Stimulated activated naive CD4-positive, alpha-beta T cell treated with Interleukin-2 at 50 U/mL for 16 hours (primary cell): ENCODE measurements at places on chromosomes 4 and X.

- DNase-seq, result no peak
Measured at GRCh38 chr4:169128902-169129301, 118.8 kb upstream of the CBR4 start.

DNA sequence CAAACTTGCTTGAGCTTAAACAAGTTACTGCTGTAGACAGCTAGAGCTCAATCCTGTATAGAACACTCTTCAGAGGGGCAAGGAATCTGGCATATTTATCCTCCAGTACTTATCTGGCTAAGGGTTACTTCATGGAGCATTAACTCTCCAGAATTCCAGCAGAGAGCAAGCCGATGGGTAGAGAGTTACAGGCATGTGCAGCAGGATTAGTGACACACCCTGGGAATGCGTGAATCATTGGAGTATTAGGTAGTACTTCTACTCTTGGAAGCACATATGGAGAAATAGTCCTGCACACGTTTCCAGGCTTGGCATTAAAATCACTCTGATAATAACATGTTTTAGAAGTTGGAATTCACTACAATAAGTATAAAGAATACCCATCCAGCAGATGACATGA, 35.4 kb downstream of the GRXCR1 start:
- DNase-seq, result no peak

DNA sequence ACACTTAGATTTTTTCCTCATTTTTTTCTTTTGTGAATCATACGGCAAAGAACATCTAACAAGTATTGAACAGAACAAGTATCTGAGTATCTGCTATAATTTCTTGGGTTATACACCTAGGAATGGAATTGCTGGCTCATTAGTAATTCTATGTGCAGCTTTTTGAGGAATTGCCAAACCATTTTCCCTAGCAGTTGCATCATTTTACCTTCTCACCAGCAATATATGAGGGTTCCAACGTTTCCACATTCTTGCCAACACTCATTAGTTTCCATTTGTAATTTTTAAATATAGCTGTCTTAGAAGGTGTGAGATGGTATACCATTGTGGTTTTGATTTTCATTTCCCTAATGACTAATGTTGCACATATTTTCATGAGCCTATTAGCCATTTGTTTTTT, 41.1 kb upstream of the DCAF8L1 start:
- no peak for DNase-seq

DNA sequence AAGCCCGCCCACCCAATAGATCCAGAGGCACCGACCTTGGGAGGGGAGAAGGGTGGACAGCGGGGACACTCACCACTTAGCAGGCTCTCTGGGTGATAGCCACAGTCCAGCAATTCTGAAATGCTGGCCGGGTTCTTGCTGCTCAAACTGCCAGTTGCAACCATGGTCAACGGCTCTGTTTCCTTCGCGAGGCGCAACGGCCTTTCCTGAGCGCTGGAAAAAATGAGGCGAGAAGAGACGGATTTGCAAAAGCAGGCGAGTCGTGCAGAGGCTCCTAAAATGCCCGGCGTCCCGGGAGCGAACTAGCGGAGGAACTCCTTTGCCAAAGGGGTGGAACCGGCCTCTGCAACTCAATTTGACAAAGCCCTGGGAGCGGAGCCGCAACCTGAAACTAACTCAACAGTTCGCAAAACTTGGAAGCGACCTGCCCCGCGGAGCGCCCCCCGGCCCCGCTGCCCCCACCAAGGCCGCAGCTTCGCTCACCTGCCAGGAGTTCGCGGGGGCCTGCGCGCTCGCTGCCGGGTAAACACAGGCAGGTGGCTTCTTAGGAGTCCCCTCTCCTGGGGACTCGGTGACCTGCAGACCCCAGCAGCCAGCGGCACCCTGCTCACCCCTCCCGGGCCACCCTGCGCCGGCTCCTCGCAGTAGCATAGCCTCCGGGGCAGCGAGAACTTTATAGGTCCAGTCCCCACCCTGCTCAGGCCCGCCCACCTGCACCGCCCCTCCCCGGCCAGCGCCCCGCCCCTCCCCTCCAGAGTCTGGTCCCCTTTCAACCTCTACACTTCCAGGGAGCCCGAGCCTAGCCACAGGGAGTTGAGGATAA, at the start of gene DDIT4L:
TSS of gene DDIT4L (minus strand) at position 649 of the 823 bp plus-strand sequence. CDS start at position 164, 485 bp downstream.
- no peak for DNase-seq

GRCh38 chr4:2408401-2408958, 10.0 kb downstream of the ZFYVE28 start:
- no peak for DNase-seq

GRCh38 chr4:175282407-175282806, 364.2 kb downstream of the ADAM29 start:
- no peak for DNase-seq

GRCh38 chr4:153450544-153450917, 15.6 kb upstream of the TMEM131L start:
- no peak for DNase-seq

DNA sequence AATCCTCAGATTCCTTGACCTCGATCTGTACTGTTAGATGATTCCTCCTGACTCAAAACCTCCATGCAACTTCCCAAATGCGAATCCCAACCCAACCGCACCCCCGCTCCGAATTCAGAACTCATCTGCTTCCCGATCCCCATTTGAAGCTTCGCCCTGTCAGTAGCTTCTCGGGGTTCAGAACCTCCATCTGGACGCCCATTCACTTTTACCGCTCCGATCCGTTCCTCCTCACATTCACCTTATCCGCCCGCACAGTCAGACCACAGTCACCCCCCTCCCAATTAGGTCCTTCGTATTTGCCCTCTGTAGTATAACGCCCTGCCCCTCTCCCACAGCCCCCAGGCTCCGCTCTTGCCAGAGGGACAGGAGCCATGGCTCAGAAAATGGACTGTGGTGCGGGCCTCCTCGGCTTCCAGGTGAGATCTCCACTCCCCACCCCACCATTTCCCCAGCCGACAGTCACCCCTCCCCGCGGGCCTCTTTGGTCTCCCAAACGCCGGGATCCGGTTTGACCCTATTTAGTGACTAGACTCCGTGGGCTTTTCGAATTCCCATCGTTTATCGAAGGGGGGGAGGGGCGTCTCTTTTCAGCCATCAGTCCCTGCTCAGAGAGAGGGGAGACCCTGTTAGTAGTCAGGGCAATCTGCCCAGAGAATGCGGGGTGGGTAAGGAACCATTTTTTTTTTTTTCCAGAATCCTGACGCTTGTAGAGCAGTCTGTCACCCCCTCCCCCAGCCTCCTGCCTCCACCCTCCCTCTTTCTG, 691 bp downstream of the MAGED1 start:
- DNase-seq, result no peak

DNA sequence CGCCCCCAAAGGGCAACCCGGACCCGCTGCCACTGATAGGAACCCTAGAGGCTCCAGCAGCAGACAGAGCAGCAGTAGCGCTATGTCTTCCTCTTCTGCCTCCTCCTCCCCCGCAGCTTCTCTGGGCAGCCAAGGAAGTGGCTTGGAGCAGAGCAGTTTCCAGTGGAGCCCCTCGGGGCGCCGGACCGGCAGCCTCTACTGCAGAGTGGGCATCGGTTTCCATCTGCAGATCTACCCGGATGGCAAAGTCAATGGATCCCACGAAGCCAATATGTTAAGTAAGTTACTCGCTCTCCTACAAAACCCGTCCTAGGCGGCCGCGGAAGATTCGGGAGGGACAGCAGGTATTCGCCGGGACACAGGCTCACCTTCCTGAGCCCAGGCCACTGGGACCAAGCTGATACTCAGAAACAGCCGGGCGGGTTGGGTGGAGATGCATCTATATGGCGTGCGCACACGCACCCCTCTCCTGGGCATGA, 477 bp downstream of the FGF5 start:
- DNase-seq, result no peak
